ENCODE measurements at places on chromosomes 11 and 22.

- DNase-seq = no peak
Observed at GRCh38 chr11:44758983-44759382, 32.2 kb downstream of the TSPAN18 start.

GRCh38 chr11:67368621-67369020 lies 4.8 kb downstream of the CLCF1 start:
- DNase-seq = no peak

- no peak for DNase-seq
Observed at GRCh38 chr22:36385491-36386350, 2.0 kb downstream of the MYH9 start.

- no peak for DNase-seq
Observed at GRCh38 chr11:69413015-69413801, 68.3 kb upstream of the LINC01488 start.

- no peak for DNase-seq
Observed at GRCh38 chr11:94201004-94201465, 72.4 kb downstream of the PANX1 start.
